ENCODE measurements at places on chromosomes 6 and 20.

- no peak for DNase-seq
These were observed 34.0 kb downstream of the ZC3H12D start for GRCh38 chr6:149450679-149451375.

DNA sequence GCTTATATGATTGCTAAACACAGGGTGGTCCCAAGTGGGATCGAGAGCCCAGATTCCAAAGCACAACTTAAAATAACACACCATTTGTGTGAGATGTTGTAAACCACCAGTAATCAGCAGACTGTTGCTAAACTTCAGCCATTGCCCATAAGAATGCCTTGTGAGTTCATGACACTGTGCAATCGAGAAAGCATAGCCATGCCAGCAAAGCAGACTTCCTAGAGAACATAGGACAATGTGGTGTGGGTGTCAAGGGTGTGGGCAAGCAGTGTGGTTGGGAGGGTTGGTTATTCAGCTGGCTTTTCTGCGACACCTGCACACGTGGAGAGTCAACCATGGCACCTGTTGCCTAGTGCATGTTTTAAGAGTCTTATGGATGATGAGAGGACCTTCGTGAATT lies 16.1 kb upstream of the CALHM6 start:
- DNase-seq, result no peak

DNA sequence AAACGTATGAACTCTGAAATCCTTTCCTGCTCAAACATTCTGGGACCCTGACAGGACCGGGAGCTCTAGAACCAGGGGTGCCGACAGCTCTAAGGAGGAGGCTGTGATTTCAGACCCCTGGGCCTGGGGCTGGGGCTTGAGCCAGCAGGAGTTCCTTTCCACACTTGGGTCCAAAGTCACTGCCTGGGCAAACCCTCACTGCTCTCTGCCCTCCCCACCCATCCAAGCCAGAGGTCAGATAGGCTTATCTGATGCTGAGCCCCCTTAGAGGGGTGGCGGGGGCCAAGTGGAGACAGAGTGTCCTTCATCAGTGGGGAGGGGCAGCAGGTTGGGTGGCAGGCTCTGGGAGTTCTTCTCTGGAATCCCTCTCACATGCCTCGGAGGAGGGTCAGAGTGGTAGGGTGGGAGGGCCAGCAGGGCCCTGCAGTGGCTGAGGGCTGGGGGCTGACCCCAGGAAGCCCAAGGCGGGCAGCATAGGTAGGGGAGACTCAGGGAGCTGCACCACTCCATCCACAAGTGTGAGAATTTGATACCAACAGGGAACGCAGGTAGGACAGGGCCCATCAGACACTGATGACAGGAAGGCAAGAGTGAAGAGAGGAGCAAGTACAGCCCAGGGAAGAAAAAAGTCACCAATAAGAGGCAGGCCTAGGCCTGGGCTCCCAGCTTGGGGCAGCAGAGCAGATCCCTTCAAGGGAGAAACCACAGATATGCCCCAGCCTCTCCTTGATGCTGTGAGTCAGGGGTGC lies 121.0 kb downstream of the MRPL14 start:
- peak; percentile 25 for DNase-seq

DNA sequence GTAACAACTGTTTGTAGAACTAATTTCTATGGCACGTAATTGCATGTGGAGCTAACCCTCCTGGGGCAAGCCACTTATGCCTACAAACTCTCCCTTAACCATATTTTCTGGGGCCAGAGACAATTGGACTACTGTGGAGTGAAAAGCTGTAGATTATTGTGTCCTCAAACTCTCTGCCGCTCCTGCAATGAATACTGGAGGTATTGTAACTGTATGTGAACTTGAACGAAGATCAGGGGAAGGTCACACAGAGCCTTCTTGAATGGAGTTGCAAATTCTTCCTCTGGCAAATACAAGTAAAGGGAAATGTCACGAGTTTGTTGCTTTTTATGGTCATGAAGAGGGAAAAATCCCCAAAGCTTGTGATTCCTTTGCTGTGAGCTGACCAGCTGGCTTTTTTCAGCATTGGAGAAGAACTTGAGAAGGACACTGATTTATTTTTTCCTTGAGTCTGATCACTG lies 18.2 kb downstream of the AKAP12 start:
- no peak for DNase-seq
